Activated CD4-positive, alpha-beta T cell treated with anti-CD3 and anti-CD28 coated beads, Interleukin-2, amount 10 ng/mL, durations not matched to agents 7 days and 5 days (primary cell): ENCODE measurements at places on chromosomes 4 and X. TPM values are rescaled to one million over a fixed set of nuclear protein-coding genes. Genes with fewer than 3 reads are reported as not detected.

Gene COL4A6
- not detected for total RNA-seq

Gene PCDH19
- total RNA-seq = not detected

Gene FAM241A
- 1.5 TPM for total RNA-seq

Gene CCDC149
- not detected for total RNA-seq

Gene COX7B2
- total RNA-seq = not detected

Gene RS1
- total RNA-seq = not detected

Gene GAB1
- 0.60 TPM for total RNA-seq

Gene LPAR4
- total RNA-seq = not detected

Gene RHOXF1
- total RNA-seq = not detected

Gene NDST4
- total RNA-seq = not detected

Gene MAML3
- 2.2 TPM for total RNA-seq

Gene CDKL2
- total RNA-seq = 1.00 TPM
